ENCODE measurements at places on chromosomes 11 and 22.

- DNase-seq, result no peak
Observed at GRCh38 chr22:17418890-17419324, 49.6 kb downstream of the CECR2 start.

DNA sequence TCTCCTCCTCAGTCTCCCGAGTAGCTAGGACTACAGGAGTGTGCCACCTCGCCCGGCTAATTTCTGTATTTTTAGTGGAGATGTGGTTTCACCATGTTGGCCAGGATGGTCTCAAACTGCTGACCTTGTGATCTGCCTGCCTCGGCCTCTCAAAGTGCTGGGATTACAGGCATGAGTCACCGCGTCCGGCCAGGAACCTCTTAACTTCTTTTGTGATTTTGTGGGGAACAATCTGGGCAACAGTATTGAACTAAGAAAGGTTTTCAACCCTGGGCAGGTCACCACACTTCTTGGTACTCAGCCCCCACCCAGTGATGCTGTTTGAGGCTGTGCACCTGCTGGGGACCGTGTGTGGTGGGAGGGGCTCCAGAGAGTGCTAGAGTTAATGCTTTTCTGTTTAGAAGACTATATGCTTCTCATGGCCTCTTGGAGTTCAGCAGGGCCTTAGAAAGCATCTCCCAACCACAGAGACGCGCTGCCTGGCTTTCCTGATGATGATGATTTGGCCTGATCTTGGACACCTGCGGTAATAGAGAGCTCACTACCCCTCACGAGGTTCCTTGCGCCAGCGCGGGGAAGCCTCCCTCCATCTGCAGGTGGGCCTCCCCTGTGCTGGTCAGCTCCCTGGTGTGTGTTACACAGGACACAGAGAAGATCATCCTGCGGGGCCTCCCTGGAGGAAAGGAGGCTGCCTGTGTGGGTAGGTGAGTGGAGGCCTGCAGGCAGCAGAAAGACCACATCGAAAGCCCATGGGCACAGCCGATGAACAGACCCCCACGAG is 1.2 kb downstream of the DENND6B start:
- DNase-seq, result no peak

DNA sequence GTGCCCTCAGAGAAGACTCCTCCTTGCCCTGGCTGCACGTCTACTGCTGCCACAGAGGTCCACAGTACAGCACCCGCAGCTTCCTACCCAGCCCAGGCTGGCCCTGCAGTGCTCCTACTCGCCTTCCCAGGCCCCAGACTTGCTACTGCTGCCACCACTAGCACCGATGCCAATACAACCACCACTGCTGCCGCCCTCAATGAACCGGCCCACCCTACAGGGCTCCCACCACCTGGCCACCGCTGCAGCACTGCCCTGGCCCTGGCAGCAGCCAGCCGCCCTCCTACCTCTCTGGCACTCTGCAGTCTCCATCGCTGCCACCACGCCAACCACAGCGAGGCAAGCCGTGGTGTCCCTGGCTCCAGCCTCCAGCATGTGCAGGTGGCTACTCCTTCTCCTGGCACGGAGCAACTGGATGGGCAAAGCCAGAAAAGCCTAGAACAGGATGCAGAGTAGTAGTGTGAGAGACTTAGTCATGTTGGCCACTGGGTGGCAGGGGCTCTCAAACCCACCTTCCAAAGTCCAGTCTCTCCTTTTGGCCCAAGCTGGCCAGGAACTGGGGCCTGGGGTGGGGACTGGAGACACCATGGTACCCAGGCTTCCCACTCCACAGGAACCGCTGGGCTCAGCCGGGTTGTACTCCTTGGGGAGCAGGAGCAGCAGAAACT is 39.4 kb downstream of the C22orf42 start:
- no peak for DNase-seq

GRCh38 chr22:36356708-36357624 is 30.8 kb downstream of the MYH9 start:
- no peak for DNase-seq

DNA sequence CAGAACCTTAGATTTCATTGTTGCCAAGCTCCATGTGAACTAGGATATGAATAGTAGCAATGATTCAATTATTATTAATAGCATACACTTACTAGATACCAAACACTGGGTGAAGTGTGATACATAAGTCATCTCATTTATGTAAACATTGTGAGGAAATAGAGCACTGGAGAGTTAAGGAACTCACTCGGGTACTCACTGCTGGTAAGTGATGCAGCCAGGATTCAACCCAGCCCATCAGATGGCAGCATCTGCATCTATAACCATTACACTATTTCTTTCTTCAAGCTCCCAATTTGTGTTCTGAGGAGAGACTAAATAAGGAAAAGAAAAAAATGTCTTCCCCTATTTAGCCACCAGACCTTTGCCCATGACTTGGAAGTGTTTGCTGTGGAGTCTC is 10.2 kb upstream of the ALG8 start:
- peak; percentile 39 for DNase-seq

- DNase-seq, result no peak
Observed at GRCh38 chr11:109150581-109150980, 271.4 kb upstream of the C11orf87 start.

DNA sequence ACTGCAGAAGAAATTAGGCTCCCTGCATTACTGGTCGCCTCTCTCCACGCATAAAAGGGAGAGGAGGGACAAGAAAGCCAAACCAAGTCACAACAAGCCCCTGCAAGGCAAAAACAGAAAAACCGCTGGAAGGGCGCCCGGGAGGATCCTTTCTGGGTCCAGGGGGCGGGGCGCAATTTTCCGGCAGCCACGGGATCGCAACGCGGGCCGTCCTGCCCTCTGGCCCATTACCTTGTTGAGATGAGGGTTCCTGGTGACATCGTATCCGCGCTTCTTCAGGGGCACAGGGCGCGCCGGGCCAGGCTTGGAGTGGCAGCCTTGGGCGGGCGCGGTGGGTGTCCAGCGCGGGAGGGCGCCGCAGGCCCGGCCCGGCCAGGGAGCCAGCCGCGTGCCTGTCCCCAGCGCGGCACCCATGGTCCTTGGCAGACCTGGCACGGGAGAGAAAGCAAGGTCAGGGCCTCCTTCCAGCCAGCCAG is 847 bp downstream of the ME3 start:
- no peak for DNase-seq

DNA sequence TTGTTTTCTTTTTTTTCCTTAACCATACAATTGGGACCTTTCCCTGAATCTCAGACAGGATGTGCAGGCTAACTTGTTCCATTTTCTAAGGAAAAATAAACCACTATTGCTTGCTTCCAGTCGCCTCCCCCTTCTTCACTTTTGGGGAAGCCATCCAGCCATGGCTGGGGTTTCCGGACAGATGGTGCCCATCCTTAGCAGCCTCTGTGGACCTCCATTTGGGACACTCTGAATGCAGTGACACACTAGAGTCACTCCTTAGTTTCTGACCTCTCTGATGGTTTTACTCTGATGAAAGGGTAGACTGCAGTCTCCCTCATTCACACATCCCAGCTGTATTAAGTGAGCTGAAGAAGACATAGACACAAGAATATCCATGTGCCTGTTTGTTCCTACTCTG is 147.3 kb downstream of the COMMD9 start:
- no peak for DNase-seq

DNA sequence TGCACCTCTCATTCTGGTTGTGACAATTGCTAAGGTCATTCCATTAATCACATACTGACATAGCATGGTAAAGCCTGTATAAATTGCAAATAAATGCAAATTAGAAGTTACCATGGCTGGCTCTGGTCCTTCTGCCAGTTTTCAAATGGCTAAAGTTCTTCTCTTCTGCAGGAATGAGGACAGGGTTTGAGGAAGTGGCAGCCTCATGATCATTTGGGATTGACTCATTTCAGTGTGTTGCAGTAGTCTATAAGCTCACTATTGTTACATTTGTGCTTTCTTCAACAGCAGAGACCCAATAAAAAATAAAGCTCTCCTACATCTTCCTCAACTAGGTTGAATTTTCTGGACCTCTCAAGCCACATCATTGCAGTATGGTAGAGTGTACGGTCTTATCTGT is 60.3 kb downstream of the NECTIN1 start:
- DNase-seq, result no peak

- DNase-seq, result no peak
Observed at GRCh38 chr11:20088397-20089225, 71.7 kb downstream of the DBX1 start.

Measured in skeletal muscle cell (primary cell).